NCI-H187 (cell line): ENCODE measurements at places on chromosomes 13 and 19.

DNA sequence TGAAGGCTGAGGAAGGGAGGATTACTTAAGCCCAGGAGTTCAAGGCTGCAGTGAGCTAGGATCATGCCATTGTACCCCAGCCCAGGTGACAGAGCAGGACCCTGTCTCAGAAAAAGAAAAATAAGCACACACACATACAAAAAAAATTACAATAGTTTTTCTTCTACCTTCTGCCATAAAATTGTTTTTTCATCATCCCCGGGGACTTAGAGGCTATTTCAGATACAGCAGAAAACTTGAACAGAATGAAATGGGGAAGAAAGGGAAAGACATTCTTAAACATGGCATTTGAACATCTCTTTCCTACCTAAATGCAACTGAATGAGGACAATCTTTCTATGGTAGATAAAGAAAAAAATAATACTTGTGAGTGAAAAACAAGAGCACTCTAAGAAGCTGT is 109.1 kb downstream of the KCTD12 start:
- no peak for DNase-seq

- DNase-seq = no peak
Observed at GRCh38 chr13:99527301-99527700, 26.0 kb downstream of the TM9SF2 start.

GRCh38 chr13:104487006-104487405 is 1420.8 kb upstream of the SLC10A2 start:
- no peak for DNase-seq

DNA sequence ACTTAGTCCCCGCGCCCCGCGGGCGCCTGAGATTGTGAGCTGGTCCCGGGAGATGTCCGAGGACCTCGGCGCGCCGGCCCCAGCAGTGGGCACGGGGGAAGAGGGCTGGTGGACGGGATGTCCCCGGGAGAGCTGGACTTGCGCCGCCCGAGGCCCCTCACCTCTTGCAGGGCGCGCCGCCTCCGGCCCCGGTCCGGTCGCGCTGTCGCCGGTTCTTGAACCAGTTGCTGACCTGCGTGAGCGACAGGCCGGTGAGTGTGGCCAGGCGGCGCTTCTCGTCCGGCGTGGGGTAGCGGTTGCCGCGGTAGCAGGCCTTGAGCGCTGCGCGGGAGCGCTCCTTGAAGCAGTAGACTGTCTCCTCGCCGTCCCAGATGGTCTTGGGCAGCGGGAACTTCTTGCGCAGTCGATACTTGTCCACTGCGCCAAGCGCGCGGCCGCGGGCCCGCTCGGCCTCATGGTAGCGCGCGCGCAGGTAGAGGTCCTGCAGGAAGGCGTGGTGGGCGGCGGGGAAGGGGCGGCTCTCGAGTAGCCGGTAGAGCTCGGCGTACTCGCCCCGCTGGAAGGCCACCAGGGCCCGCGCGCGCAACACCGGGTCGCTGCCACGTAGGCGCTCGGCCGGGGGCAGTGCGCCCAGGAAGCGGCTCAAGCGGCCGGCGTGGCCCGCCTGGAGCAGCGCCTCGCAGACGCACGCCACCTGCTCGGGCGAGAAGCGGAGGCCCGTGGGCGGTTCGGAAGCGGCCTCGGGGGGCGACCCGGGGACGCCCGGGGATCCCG is 984 bp downstream of the SIX5 start:
- DNase-seq = peak; percentile 17

GRCh38 chr19:57664269-57665127 is 4.2 kb upstream of the ZSCAN4 start:
- DNase-seq = no peak

DNA sequence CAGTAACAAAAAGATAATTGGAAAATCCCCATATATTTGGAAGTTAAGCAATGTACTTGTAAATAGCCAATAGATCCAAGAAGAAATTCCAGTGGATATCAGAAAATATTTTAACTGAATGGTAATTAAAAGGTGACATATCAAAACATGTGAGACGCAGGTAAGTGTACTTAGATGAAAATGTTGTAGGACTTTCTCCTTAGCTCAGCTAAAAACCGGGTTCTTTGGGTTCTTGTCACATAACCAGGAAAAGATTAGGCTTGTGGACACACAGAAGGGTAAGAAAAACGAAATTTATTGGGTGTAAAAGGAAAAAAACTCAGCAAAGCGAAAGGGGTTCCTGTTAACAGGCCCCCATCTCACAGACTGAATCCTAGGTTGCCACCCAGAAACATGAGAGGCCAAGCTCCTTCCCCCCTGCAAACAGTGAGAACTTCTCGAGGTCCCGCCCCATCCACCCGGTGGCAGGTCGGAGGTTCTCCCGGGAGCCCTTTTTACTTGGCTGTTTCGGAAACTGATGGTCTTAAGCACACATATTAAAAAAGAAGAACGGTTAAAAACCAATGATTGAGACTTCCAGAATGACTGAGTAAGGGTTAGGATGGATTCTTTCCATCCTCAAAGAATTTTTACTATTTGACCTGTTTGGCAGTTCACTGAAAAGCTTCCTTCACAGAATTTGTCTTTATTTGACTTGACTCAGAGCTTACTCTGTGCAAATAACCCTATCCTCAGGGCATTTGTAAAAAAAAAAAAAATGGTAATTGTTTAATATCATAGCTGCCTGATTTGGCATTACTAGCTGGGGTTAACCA is 3.1 kb upstream of the CCDC70 start:
- DNase-seq = no peak

GRCh38 chr19:41599175-41599966 is 23.4 kb downstream of the CEACAM21 start:
- DNase-seq = no peak

- no peak for DNase-seq
Observed at GRCh38 chr19:13350072-13350471, 156.2 kb downstream of the CACNA1A start.

DNA sequence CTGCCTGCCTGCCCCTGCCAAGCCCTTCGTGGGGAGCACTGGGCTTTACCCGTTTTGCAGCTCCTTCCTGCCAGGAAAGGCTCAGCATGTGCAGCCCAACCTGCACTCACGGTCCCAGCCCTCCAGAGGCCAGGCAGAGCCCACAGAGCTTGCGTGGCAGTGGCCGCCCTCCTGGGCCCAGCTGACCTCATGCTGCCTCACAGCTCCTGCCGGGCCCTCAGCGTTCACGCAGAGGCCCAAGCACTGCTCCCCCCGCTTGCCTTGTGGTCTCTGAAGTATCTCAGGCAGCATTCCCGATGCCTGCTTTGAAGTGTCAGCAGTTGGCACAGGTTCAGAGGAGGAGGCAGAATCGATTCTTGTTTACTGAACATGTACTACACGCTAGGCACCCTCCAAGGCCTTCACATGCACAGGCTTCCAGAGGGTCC is 32.5 kb downstream of the CAPN12 start:
- no peak for DNase-seq

GRCh38 chr13:101489643-101490405 is 37.3 kb downstream of the ITGBL1 start:
- DNase-seq = no peak

DNA sequence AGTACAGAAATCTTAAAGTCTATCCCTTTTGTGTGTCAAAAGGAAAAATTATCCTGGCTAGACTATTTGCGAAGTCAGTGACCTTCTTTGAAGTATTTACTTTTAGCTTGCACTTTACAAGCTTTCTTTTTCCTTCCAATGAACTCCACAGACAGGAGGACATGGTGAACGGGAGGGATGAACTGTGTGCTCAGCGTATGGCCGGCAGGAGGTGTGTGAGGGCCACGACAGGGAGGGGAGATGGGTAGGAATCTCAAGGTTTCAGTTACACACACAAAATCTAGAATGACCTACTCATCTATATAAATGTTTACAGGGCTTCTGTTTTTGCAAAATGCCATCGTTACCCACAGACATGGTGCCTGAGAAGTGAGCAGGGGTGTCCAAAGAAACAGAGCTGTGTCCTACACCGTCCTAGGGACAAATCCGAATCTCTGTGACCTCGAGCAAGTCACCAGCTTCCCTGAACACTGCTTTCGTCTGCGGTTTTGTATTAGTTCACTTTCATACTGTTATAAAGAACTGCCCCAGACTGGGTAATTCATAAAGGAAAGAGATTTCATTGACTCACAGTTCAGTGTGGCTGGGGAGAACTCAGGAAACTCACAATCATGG is 537.2 kb downstream of the LIG4 start:
- DNase-seq = peak; percentile 50

DNA sequence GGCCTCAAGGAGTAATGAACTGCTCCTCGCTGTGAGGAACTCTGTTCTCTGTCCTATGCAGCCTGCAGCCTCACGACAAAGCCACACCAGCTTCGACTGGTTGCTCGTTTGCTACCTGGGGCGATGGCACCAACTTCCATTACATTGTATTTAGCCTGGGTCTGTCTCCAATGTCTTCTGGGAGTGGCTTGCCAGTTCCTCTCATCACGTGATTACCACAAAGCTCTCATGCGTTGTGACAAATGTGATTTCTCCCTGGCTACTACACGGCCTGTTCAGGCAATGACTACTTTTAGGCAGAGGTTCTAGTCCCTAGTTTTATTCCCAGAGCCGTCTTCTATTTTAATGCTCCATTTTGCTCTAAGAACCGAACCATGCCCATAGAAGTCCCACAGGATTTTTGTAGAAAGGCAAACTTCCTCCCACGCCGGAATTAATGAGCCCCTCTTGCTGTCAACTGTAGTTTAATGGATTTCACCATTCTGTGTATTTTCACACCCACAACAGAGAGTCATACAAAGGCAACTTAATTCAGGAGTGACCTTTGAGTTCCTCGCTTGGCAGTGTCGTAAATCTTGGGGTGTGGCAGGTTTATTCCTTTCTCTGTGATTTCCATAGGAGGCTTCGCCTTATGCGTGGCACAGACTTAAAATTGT is 351.9 kb downstream of the EFNB2 start:
- DNase-seq = no peak

DNA sequence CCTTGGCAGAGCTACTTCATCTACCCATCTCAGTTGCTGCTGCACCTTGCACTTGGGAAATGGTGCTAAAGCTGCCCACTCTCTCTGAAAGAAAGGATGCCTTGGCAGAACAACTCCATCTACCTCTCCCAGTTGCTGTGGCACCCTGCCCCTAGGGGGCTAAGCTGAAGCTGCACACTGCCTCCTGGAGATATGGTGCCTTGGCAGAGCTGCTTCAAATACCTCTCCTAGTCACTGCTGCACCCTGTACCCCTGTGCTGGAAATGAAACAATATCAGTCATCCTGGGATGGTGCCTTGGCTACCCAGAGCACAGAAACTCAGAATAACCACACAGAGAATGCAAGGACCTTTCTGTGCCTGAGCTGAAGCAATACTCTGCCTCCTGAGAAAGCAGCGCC is 615.8 kb downstream of the DIAPH3 start:
- DNase-seq = no peak

DNA sequence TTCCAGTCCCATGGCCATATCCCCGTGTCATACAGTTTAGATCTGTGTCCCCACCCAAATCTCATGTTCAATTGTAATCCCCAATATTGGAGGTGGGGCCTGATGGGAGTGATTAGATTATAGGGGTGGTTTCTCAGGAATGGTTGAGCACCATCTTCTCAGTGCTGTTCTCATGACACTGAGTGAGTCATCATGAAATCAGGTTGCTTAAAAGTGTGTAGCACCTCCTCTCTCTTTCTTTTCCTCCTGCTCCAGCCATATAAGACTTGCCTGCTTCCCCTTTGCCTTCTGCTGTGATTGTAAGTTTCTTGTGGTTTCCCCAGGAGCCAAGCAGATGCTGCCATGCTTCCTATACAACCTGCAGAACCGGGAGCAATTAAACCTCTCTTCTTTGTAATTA is 197.8 kb downstream of the NALCN start:
- DNase-seq = no peak

GRCh38 chr19:47428177-47428894 is 9.0 kb upstream of the MEIS3 start:
- peak; percentile 81 for DNase-seq

GRCh38 chr13:43094901-43095300 is 71.5 kb downstream of the DNAJC15 start:
- DNase-seq = no peak

DNA sequence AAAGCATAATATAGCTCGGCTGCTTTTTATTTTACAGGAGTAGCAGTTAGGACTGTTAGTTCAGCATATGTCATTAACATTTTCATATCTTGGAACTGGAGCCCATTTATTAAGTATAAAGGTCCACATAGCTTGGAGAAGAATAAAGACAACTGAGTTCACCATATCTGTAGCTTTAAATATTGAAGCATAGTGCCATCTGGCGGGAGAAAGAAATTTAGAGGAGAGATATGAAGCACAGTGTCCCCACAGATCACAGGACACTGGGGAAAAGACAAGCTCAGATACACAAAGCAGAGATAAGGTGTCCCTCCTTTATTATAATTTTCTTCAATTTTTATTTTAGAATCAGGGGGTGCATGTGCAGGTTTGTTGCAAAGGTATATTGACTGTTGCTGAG is 104.7 kb upstream of the FREM2 start:
- DNase-seq = peak; percentile 4

DNA sequence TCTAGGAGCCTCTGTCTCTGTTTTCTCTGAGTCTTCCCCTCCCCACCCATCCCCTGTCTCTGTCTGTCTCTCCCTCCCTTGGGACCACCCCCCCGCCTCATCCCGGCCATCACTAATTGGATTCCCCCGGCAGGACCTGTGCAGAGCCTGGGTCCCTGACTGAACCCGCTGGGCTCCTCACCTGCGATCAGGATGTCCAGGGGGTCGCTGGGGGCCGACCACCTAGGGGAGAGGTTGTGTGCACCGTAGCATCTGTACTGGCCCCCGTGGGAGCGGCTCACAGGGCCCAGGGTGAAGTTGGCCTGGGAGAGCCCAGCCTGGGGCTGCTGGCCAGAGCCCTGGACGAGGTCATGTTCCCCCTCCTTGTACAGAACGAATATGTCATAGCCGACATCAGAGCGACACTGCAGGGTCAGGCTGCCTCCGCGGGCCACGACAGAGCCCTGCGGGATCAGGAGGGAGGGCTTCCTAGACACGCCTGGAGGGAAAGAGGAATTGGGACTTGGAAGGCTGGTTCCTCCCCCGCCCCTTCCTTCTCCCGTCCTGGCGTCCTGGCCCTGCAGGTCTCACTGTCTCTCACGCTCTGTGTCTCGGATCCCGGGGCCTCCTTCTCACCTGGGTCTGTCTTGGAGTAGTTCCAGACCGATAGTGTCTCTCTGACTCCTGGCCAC is 1.8 kb downstream of the LILRB5 start:
- DNase-seq = no peak

- DNase-seq = no peak
Observed at GRCh38 chr13:62168891-62169290, 753.2 kb upstream of the PCDH20 start.

GRCh38 chr13:67791047-67791446 is 560.9 kb upstream of the PCDH9 start:
- no peak for DNase-seq

GRCh38 chr19:18989316-18989715 is 44.0 kb downstream of the SUGP2 start:
- no peak for DNase-seq

DNA sequence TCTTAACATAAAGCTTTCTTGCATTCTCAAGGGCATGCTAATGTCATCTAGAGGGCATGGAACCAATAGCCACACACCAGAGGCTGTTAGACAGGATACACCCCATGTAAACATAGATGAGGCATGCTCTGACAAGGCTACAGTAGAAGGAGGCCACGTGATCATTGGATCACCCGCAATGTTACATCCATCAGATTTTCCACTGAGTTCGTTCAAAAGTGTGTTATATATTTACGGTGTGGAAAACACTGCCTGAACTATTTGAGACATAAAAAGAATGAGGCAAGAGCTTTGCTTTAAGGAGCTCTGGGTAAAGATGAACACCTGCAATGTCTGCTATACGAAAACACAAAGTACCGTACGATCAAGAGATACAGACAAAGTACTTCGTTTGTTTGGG is 817.5 kb upstream of the SLC10A2 start:
- DNase-seq = no peak

GRCh38 chr13:103556681-103557080 is 490.5 kb upstream of the SLC10A2 start:
- no peak for DNase-seq
